ENCODE measurements at places on chromosomes 5 and 9.

DNA sequence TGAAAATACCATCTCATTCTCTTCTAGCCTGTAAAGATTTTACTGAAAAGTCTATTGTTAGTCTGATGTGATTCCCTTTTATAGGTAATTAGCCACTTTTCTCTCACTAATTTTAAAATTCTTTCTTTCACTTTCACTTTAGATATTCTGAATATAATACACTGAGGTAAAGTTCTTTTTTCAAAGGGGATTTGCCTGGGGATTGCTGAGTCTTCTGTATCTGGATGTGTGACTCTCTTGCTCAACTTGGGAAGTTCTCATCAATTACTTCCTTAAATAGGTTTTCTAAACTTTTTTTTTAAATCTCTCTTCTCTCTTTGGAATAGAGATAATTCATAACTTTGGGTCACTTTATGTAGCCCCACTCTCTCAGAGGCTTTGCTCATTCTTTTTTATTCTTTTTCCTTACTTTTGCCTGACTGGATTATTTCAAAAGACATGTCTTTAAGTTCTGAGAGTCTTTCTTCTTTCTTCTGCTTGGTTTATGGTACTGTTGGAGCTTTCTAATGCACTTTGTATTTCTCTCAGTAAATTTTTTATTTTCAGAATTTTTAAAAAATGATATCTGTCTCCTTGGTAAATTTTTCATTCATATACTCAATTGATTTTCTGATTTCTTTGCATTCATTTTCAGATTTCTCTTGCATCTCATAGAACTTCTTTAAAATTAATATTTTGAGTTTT lies 55.9 kb upstream of the IL12B start:
- no peak for DNase-seq

GRCh38 chr9:71797266-71797665 lies 29.0 kb upstream of the CEMIP2 start:
- DNase-seq, result no peak

DNA sequence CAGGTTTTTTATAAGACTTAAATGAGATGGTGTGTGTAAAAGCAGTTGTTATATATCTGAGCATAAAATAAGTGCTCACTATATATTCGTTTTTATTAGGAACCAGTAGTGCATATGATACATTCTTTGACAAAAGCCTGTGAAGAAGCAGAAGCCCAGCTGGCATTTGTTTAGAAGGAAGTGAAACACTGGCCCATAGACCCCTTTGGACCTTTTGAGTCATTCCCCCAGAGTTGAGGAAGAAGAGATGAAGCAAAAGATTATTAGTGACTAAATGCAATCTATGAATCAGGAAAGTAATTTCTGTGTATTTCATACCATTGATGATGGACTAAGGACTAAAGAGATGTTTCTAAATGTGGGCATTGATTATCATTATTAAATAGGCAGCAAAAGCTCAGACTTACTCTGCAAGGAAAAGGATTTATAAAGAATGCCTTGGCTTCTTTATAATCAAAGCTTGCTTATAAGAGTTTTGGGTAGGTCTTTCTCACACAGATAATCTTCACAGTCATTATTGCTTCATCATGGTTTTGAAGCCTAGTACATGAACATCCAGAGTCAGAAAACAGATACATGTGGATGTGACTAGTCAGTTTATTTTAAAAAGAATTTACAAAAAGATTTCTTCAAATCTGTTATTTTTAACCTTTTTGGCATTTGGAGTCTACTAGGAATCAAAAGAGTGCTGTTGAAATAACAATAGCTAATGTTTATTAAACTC lies 16.9 kb upstream of the FER start:
- peak; percentile 64 for DNase-seq

DNA sequence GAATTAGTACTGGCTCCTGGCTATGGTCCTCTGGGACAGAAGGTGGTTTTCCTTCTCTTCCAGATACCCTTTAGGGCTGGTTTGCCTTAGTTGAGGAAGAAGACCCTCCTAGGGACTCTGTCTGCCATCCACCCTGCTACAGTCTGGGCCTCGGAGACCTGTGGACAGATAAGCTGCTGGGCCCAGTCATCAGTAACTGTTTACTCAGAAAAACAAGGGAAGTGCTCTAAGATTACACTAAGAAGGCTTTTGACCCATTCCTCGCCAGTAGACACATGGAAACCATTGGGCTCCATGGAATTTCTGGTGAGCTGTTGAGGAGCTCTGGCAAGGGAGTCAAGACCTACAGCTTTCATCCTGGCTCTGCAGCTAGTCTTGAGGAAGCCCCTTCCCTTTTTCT lies 31.2 kb downstream of the LARP1 start:
- no peak for DNase-seq

GRCh38 chr5:126826619-126827215 lies 49.8 kb downstream of the LMNB1 start:
- no peak for DNase-seq

GRCh38 chr9:18982262-18982620 lies 50.8 kb downstream of the SAXO1 start:
- no peak for DNase-seq

Data from GM12865 (cell line).